ENCODE measurements at places on chromosomes 11 and 22. TPM values are rescaled to one million over a fixed set of nuclear protein-coding genes. Genes with fewer than 3 reads are reported as not detected.

- peak; percentile 46 for DNase-seq
Observed at GRCh38 chr22:31104869-31105268, 2.5 kb downstream of the SELENOM start.

MPZL2 gene
- total RNA-seq: 14.2 TPM

DNA sequence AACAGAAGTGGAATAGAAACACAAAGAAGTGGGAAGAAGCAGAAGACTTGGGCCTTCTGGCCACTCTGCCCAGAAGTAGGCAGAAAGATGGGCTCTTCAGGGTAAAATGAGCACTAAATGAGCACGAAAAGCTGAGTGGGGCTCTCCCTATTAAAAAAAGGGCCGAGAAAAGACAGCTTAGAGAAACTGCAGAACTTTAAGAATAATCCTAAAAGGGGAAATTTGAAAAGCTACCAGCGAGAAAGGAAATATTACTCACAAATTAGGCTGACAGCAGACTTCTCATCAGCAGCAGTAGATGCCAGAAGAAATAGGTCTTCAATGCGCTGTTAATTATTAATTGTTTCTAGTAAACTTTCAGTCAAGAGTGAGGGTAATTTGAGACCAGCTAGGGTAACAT is 78.2 kb downstream of the UVRAG start:
- DNase-seq: no peak

DNA sequence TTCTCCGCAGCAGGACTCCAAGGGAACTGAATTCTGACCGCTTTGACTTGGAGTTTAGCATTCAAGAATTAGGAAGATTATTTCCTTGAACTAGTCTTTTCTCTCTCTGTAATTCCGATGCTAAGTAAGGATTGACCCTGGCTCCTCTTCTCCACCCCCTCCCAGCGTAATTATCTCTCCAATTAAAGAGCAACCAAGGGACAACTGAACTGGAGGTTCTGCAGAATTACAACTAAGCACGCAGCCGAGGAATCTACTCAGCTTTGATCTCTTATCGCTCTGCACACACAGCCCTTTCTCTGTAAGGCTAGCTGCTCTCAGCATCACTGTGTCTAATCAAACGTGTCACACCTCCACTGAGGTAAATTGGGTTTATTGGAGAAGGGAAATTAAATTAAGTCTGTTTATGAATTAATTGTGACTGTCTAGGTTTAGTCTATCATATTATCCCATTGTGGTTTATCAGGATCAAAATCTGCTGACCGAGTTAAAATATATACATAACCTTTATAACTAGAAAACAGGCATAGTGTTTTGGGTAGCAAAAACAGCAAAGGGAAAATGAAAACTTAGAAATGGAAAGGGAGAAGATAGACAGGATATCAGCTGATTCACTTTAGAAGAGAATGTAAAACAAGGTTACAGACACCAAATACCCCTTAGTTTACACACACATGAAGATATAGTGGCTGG is 241.3 kb upstream of the LARGE1 start:
- DNase-seq: no peak

GRCh38 chr11:12755510-12756453 is 81.6 kb downstream of the TEAD1 start:
- no peak for DNase-seq

DNA sequence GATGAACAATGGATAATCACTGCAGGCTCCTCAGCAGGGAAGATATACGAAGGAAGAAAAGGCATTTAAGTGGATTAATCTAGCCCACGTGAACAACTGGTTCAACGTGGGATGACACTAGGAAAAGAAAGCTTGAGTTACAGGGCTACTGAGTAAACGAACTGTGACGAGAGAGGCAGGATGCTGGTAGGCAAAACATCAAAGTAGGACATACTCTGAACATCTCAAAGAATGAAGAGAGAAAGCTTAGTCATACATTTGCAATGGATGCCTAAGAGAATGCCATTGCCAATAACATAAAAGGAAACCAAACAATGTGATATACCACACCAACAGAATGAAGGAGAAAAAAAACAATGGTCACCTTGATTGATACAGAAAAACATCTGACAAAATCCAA is 12.9 kb downstream of the USP28 start:
- DNase-seq: no peak

EIF3D gene
- 291 TPM for total RNA-seq

MRGPRE gene
- total RNA-seq: not detected

KIF18A gene
- 6.8 TPM for total RNA-seq

LMO2 gene
- total RNA-seq: 78.4 TPM

DNA sequence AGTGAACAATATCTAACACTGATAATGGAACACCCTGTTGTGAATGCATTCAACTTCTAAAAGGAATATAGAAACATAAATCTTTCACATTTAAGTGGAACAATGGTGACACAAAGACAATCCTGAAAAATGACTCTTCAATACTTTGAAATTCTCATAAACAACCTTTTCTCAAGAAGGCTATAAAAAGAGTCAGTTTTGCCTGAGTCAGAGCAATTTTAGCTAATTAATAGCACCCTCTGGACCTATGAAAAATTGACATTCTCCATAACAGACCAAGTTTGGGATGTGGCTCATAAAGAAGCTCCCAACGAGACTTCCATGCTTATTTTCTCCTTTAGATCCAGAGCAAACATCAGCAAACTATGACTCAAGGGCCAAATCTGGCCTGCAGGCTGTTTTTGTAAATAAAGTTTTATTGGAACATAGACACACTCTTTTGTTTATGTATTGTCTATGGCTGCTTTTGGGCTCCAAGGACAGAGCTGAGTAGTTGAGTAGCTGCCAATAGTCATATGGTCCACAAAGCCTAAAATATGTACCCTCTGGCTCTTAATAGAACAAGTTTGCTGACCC is 108.0 kb downstream of the MAML2 start:
- DNase-seq: no peak

DNA sequence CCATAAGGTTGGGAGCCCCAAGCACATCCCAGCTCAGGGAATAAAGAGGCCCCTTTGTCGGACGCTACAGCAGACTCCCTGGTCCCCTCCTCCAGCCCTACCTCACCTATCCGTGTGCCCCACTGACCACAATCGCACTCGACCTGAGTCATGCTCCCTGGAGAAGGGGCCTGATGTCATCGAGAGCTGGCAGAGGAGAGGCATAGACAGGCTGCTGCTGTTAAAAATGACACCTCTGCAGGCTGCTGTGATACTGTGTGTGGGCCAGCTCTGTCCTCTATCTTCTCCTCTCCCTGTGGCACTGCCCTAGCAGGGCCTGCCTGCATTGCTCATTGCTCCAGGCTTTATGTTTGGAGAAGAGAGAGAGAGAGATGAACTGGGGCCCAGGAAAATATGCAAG is 123.4 kb upstream of the SYT13 start:
- DNase-seq: no peak

- DNase-seq: no peak
Observed at GRCh38 chr11:95556342-95557163, 233.0 kb downstream of the FAM76B start.

GRCh38 chr22:21105294-21105693 is 59.5 kb downstream of the LRRC74B start:
- DNase-seq: no peak

- DNase-seq: no peak
Observed at GRCh38 chr11:117972044-117972443, 14.2 kb upstream of the IL10RA start.

GRCh38 chr11:76329983-76330382 is 50.9 kb downstream of the THAP12 start:
- DNase-seq: no peak

- DNase-seq: peak; percentile 49
Observed at GRCh38 chr22:38262051-38262795, 10.6 kb downstream of the TMEM184B start.

- no peak for DNase-seq
Observed at GRCh38 chr11:2295971-2296912, 5.5 kb downstream of the C11orf21 start.

SERPING1 gene
- total RNA-seq: 0.40 TPM

GRCh38 chr11:128482512-128483191 is 104.7 kb downstream of the ETS1 start:
- DNase-seq: no peak

GRCh38 chr11:72618803-72619202 is 55.4 kb downstream of the PDE2A start:
- DNase-seq: no peak

APOL5 gene
- not detected for total RNA-seq

OR2AG2 gene
- total RNA-seq: under 0.01 TPM

EHF gene
- total RNA-seq: not detected

DNA sequence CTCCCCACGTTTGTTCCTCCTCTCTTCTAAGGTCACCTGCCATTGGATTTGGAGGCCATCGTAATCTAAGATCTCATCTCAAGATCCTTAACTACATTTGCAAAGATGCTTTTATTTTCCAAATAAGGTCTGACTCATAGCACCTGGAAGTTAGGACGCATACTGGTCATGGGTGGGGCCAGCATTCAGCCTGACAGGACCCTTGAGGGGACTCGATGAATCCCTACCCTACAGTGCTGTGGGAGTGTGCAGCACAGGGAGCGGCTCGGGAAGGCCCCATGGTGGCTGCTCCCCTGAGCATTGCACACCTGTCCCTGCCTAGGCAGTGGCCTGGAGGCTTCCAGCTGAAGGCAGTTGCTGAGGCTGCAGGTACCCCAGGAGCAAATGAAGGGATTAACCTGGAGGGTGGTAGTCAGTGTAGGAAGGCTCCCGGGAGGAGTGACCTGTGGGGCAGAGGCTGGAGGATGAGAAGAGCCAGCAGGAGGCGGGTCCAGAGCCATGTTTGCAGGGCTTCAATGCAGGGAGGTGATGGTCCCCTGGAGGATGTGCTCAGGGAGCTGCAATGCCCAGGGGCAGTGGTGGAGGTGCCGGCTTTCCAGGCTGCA is 362.2 kb downstream of the CTTN start:
- DNase-seq: no peak

PGAP2 gene
- total RNA-seq: 8.7 TPM

DNA sequence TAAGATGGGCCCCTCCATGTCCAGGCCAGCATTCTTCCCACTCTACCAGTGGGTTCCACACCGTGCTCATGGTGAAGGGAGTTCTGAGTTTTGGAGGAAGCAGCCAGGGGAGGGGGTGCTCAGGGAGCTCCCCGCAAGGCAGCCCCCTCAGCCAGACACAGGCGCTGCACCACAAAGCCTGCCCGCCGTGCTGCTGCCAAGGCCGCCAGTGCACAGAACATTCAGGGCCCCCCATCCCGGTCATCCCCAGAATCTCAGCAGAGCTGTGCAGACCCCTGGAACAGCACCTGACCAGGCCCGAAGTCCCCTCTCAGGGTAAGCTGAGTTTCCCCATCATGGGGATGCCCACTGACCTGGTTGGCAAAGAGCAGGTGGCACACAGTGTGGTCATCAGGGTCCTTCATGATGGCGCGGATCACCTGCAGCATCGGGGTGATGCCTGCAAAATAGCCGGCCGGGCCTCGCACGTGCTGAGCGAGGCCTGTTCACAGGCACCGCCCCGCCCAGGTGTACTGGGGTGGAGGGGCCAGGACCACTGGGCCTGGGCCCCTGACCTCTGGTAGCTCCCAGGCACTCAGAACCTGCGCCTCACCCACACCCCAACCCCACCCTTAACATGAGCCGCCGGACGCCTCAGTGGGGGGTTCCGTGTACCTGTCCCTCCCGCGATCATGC is 12.4 kb upstream of the POLDIP3 start:
- no peak for DNase-seq

DNA sequence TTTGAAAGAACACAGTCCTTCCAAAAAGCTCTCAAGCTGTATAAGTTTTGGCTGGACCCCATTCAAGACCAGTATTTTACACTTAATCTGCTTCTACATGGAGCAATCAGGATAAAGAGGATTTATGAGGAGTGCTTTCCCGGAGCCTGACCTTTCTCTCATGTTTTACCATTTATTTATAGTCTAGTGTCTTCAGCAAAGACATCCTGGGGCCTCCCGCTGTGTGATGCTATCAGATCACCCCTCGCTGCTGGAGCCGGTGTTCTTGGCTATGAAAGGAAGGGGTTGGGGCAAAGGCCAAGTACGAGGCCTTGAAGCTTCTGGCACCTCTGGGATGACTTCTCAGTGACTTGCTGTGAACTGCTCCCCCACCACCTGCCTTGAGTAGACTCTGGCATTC is 189.6 kb downstream of the ADAMTS15 start:
- DNase-seq: no peak

GRCh38 chr11:95325777-95326258 is 94.8 kb upstream of the SESN3 start:
- DNase-seq: no peak

- DNase-seq: no peak
Observed at GRCh38 chr11:3192511-3193372, 25.9 kb downstream of the MRGPRG start.

- no peak for DNase-seq
Observed at GRCh38 chr11:23087407-23087806, 227.1 kb upstream of the CCDC179 start.

- no peak for DNase-seq
Observed at GRCh38 chr11:106691807-106692365, 326.4 kb downstream of the GUCY1A2 start.

GRCh38 chr11:44286268-44286880 is 23.6 kb downstream of the ALX4 start:
- DNase-seq: peak; percentile 66

DNA sequence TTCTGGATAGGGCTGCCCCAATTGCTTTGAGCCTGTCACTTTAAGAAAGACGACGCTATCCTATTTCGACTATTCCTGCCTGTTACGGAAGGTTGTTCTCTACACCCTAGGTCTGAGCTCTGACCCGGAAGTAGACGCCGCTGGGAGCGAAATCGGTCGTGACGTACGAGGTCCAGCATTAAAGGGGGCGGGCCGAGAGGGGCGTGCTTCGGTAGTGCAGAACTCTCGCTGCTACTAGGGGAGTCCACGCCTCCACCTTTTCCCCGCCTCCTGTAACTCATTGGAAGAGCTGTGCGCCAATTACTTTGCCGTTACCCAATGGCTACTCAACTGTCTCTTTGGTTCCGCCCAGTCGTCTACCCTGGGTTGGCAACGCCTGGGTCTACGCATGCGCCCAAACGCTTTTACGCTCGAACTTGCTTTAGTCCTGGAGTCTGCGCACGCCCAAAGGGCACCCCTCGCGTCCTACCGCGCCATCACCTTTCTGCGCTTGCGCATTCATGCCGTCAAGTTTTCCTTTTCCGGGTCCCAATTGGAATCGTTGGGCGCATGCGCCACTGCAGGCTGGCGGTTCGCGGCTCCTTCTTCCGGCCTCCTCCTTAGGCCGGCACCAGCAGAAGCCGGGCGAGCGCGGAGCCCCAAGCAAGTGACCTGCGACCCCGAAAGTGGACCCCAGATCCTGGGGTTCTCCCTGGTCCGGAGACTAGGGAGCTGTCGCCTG is at the start of gene PCNX3:
TSS of gene PCNX3 (plus strand) at position 548 of the 721 bp plus-strand sequence. CDS start 536 bp downstream, outside the sequence.
- peak; percentile 100 for DNase-seq

All from lung microvascular endothelial cell (primary cell).